Right kidney (tissue), 9 donors: ENCODE measurements at places on chromosomes 2 and 18.

DNA sequence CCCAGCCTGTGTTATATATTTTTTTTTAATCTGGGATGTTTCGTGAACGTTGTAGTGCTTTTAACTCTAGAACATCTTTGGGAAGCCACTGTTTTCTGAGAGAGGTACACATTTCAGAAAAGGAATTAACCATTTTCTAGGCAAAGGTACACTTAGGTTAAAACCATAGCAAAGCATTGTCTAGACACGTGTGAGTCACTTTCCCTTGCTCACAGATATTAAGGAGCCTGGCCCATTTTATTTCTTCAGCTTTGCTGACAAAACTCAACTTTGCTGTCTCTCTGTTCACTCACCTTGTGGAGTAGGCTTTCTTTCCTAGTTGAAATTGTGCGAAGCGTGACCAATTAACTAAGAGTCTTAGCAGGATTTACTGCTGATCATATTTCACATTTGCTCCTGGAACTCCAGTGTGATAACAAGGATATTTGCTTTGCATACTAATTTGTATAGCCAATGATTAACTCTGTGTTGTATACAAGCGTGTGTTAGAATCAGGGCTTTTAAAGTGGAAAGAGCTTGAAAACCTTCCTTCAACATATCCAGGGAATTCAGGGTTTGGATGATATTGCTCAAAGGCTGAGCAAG lies 215.0 kb upstream of the AGAP1 start:
- no peak for DNase-seq

DNA sequence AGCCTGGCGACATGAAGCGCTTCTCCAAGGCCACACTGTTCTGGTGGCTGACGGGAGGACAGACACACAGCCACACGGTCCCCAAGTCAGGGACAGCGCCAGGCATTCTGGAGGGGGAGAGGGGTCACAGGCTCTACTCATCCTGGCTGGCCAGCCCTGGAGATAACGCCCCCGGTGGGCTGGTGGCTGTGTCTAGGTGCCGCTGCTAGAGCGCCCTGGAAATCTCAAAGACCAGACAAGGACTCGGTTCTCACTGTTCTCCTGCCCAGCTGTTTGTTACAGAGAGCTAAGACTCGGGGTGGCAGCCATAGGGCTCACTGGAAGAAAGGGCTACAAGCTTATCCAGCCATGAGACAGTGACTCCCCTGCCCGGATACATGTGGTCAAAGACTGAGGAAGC lies 72.0 kb downstream of the KCNF1 start:
- no peak for DNase-seq

GRCh38 chr2:39290433-39290832 lies 46.7 kb upstream of the CDKL4 start:
- no peak for DNase-seq

DNA sequence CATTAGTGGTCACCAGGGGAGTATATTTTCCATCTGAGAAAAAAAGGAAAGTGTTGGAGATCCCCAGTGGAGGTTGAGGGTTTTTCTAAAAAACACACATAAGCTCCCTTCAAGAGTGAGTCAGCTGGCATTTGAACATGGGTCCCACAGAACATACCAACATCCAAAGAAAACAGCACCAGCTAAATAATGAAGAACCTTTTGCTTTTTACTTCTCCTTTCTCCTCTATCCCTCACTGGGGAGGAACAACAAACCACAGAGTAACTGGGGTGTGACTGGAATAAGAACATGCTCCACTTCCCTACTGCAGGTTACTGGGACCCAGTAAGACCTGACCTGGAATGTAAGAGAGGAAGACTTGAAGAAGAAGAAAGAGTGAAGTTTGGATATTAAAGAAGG lies 56.5 kb upstream of the RAPH1 start:
- no peak for DNase-seq

- DNase-seq: no peak
Measured at GRCh38 chr2:43273529-43273928, 47.1 kb upstream of the ZFP36L2 start.

DNA sequence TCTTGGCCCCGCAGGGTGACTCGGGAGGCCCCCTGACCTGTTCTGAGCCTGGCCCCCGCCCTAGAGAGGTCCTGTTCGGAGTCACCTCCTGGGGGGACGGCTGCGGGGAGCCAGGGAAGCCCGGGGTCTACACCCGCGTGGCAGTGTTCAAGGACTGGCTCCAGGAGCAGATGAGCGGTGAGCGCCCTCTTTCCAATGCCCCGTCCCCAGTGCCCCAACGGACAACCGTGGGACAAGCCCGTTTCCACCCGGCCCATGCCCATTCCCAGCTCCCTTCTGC lies 2.6 kb upstream of the CHRND start:
- no peak for DNase-seq

- no peak for DNase-seq
Measured at GRCh38 chr2:110959198-110959597, 161.5 kb upstream of the BCL2L11 start.

GRCh38 chr2:27009083-27009482 lies 23.7 kb upstream of the TMEM214 start:
- DNase-seq: no peak

DNA sequence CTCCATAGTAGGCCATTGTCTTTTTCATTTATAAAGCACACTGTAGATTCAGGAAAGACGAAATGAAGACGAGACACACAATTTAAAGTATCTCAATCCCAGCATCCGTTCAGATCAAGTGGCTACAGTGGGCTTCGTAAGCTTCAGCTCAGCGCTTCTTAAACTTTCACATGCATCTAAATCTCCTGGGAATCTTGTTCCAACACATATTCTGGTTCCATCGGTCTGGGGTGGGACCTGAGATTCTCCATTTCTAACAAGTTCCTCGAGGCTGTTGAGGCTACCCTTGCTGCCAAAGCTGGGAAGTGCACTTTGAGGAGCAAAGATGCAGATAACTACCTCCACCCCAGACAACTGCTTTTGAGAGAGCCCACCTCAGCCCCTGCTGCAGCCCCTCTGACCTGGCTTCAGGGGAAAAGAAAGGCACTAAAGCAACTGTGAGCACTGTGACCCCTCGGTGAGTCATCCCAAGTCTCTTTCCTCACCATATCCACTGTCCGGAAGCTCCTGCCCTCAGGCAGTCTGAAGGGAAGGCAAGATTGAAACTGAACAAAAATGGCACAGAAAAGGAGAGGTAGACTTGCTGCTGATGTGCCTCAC lies 201.1 kb upstream of the FBXO11 start:
- no peak for DNase-seq

GRCh38 chr18:39611381-39612100 lies 2045.9 kb upstream of the CELF4 start:
- no peak for DNase-seq
